ENCODE measurements at places on chromosomes 3 and 15. TPM values are rescaled to one million over a fixed set of nuclear protein-coding genes. Genes with fewer than 3 reads are reported as not detected.

INAFM2 gene
- total RNA-seq = 14.7 TPM

ZIC4 gene
- not detected for total RNA-seq

THRB gene
- 0.84 TPM for total RNA-seq

ERICH6 gene
- not detected for total RNA-seq

NAALADL2 gene
- total RNA-seq = 0.23 TPM

THBS1 gene
- 1,084 TPM for total RNA-seq

ZNF385D gene
- total RNA-seq = not detected

KLHL40 gene
- total RNA-seq = not detected

ECE2 gene
- not detected for total RNA-seq

PRR23B gene
- not detected for total RNA-seq

CCDC54 gene
- not detected for total RNA-seq

TMCO5A gene
- not detected for total RNA-seq

CFAP44 gene
- 0.16 TPM for total RNA-seq

TMC3 gene
- not detected for total RNA-seq

DUOX1 gene
- 14.2 TPM for total RNA-seq

CPLX3 gene
- not detected for total RNA-seq

PLSCR5 gene
- not detected for total RNA-seq

RBP2 gene
- not detected for total RNA-seq

NOX5 gene
- total RNA-seq = 1.0 TPM

LRRIQ4 gene
- total RNA-seq = not detected

AAGAB gene
- 53.3 TPM for total RNA-seq

EXD1 gene
- not detected for total RNA-seq

RPUSD2 gene
- 13.4 TPM for total RNA-seq

PRKCI gene
- total RNA-seq = 49.6 TPM

SST gene
- not detected for total RNA-seq

ANKRD63 gene
- total RNA-seq = not detected

SCN5A gene
- total RNA-seq = under 0.01 TPM

LRRC31 gene
- total RNA-seq = not detected

FAM107A gene
- not detected for total RNA-seq

Measured in hair follicular keratinocyte (primary cell).